ENCODE measurements at places on chromosomes 12 and 14. TPM values are rescaled to one million over a fixed set of nuclear protein-coding genes. Genes with fewer than 3 reads are reported as not detected.

BDKRB1 gene
- not detected for total RNA-seq

ABHD12B gene
- not detected for total RNA-seq

PTGER2 gene
- total RNA-seq, result 2.5 TPM

APOF gene
- total RNA-seq, result not detected

TSPAN19 gene
- total RNA-seq, result not detected

DNA sequence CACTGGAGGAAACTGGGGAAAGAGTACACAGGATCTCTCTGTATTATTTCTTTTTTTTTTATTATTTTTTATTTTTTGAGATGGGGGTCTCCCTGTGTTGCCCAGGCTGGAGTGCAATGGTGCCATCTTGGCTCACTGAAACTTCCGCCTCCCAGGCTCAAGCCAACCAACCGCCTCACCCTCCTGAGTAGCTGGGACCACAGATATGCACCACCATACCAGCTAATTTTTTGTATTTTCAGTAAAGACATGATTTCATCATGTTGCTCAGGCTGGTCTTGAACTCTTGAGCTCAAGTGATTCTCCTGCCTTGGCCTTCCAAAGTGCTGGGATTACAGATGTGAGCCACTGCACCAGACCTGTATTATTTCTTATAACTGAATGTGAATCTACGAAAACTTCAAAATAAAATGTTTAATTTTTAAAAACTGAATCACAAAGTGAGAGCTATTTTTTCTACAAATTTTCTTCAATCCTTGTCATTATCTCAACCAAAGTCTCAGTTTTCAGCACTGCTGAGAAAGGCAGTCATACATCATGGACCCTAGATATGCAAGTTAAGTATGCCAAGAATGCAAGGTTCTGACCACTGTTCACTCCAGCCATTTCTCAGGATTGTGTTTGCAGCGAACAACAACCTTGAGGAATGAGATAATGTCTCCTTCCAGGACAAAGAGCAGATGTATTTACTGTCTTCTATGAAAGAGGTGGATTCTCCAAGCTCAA is 2.4 kb downstream of the EAPP start:
- peaks cover 7% of the 10 kb centered on the region for H3K36me3 ChIP-seq
- no peak overlapping the region for H3K4me3 ChIP-seq
- no peaks in the 10 kb centered on the region for H3K27me3 ChIP-seq
- H3K4me1 ChIP-seq, result peaks cover 28% of the 10 kb centered on the region
- no peak for DNase-seq
- H3K27ac ChIP-seq, result peak overlapping the region; percentile 99

DNA sequence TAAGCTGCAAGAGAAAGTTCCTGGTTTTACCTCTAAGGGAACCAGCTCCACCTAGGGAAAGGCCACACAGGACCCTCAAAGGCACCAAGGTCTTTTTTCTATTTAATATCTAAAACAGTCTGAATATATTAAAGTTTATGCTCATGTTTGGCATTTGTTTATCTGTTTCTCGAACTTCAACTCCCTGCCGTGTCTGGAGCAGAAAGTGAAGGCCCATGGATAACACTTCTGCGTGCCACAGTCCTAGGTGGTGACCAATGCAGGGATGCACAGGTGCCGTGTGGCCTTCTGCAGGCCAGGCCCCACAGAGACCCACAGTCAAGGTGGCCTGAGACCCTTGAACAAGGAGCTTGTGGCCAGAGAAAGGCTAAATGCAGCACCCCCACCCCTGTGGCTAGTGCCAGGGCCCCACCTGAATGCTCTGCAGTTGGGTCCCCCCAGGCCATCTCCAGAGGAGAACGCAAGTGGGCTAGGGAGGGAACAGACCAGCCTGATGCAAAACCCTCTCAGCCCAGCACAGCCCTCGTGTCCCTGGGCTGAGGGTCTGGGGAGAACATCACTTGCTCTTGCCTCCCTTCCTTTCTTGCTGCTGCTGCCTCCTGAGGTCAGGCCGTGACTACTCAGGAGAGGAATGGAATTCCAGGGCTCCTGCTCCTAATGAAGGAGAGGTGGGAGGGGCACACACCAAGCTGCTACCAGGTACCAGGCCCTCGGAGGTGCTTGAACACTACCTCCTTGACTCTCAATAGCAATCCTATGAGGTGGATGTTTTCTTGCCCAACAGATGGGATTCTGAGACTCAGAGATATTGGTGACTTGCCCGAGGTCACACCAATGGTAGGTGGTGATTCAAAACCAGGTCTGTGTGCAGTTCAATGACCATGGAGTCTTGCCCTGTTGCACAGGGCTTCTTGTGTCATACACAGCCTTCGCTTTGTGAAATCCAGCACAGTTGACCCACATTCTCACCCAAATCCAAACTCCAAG is 45.4 kb downstream of the PSMA6 start:
- peaks cover 44% of the 10 kb centered on the region for H3K4me1 ChIP-seq
- peak overlapping the region; percentile 84 for H3K27ac ChIP-seq
- no peak overlapping the region for H3K4me3 ChIP-seq
- peak; percentile 51 for DNase-seq
- no peaks in the 10 kb centered on the region for H3K27me3 ChIP-seq

DNA sequence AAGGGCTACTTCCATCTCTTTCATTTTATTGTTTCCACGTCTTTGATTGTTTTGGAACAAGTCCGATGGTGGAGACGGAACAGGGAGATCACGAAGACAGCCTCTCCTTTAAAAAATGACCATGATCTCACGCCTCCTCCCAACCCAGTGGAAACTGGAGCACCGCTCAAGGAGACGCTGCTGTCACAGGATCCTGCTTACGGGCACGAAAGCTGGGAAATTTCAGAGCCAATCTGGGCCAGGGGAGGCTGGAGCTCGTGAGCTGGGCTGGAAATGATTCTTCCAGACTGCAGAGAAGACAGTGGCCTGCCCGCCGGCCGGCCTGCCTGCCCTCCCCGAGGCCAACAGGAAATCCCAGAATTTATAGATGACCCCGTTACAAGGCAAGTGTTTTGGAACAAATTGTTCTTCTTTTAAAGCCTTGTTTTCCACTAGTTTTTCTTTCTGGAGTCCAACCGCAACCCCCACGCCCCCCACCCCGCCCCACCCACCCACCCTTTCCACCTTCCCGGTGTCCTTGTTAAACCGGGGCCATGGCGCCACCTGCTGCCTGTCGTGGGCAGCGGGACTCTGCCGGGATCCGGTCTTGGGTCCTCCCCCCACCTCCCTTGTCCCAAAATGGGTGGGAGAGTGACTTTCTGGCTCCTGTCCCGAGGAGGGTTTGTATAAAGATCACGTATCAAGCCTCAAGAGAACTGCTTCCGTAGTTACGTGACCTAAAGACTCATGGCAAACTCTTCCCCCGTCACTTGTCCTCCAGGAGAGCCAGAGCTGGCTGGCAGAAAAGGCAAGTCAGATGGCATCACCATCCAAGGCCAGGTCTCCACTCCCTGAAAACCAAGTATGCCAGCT is 40.3 kb downstream of the MAP1LC3B2 start:
- no peak for DNase-seq
- H3K4me1 ChIP-seq, result peaks cover 69% of the 10 kb centered on the region
- H3K36me3 ChIP-seq, result no peaks in the 10 kb centered on the region
- peak overlapping the region; percentile 59 for H3K4me3 ChIP-seq
- H3K27me3 ChIP-seq, result no peaks in the 10 kb centered on the region
- peak overlapping the region; percentile 98 for H3K27ac ChIP-seq

DNA sequence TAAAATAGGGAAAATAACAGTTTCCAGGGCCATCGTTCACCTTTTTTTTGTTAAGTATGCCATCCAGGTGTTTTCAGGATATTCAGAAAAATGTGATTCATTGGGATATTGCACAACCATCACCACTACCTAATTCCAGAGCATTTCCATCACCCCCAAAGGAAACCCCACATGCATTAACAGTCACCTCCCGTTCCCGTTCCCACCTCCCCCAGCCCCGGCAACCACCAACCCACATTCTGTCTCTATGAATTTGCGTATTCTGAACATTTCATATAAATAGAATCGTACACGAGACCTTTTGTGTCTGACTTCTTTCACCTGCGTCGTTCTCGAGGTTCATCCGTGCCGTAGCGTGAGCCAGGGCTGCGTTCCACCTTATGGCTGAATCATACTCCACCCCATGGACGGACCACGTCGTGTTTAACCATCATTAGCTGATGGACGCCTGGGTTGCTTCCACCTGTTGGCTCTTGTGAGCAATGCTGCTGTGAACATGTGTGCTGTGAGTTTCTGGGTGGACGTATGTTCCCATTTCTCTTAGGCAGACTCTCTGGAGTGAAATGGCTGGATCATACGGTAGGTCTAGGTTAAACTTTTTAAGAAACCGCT is 51.0 kb upstream of the NCOR2 start:
- peaks cover 10% of the 10 kb centered on the region for H3K4me1 ChIP-seq
- peaks cover 9% of the 10 kb centered on the region for H3K27me3 ChIP-seq
- H3K27ac ChIP-seq, result no peak overlapping the region
- H3K36me3 ChIP-seq, result no peaks in the 10 kb centered on the region
- no peak overlapping the region for H3K4me3 ChIP-seq

GRCh38 chr14:100762089-100762515 is 35.4 kb downstream of the DLK1 start:
- H3K27me3 ChIP-seq, result peaks cover 8% of the 10 kb centered on the region
- H3K4me3 ChIP-seq, result no peak overlapping the region
- H3K36me3 ChIP-seq, result no peaks in the 10 kb centered on the region
- peaks cover 16% of the 10 kb centered on the region for H3K4me1 ChIP-seq

GRCh38 chr14:53613404-53614253 is 343.0 kb downstream of the BMP4 start:
- peaks cover 10% of the 10 kb centered on the region for H3K4me1 ChIP-seq
- H3K27ac ChIP-seq, result peak overlapping the region; percentile 77
- no peak overlapping the region for H3K4me3 ChIP-seq
- DNase-seq, result no peak

DNA sequence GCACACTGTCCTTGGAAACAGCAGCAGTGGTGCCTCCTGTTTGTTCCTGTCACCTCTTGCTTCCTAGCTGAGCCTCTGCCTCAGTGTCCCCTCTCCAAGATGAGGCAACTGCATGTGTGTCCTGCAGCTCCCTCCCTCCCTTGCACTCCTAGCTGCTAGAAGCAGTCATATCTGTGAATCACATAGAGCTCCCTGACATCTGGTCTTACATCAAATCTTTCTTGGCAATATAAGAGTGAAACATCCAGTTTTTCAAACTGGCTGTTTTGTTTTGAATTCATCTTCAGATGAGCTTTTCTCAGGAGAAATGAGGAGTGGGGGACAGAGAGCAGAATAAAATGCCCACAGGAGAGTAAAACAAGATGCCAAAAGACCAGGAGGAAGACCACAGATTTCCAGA is 103.7 kb downstream of the VCPKMT start:
- no peak for DNase-seq
- no peaks in the 10 kb centered on the region for H3K36me3 ChIP-seq
- no peak overlapping the region for H3K4me3 ChIP-seq
- no peak overlapping the region for H3K27ac ChIP-seq

GRCh38 chr12:32107359-32108267 is 966 bp downstream of the BICD1 start:
- peak overlapping the region; percentile 97 for H3K27ac ChIP-seq
- no peaks in the 10 kb centered on the region for H3K27me3 ChIP-seq
- peaks cover 32% of the 10 kb centered on the region for H3K4me1 ChIP-seq
- H3K4me3 ChIP-seq, result peak overlapping the region; percentile 98
- no peak for DNase-seq

GRCh38 chr12:14366209-14367039 is 942 bp downstream of the ATF7IP start:
- DNase-seq, result no peak
- H3K4me3 ChIP-seq, result peak overlapping the region; percentile 79
- no peaks in the 10 kb centered on the region for H3K27me3 ChIP-seq
- H3K27ac ChIP-seq, result peak overlapping the region; percentile 98
- no peaks in the 10 kb centered on the region for H3K36me3 ChIP-seq
- H3K4me1 ChIP-seq, result peaks cover 38% of the 10 kb centered on the region

- no peak overlapping the region for H3K4me3 ChIP-seq
- peak; percentile 11 for DNase-seq
- no peaks in the 10 kb centered on the region for H3K36me3 ChIP-seq
- no peak overlapping the region for H3K27ac ChIP-seq
These were observed 29.7 kb upstream of the BEGAIN start for GRCh38 chr14:100616854-100617409.

DNA sequence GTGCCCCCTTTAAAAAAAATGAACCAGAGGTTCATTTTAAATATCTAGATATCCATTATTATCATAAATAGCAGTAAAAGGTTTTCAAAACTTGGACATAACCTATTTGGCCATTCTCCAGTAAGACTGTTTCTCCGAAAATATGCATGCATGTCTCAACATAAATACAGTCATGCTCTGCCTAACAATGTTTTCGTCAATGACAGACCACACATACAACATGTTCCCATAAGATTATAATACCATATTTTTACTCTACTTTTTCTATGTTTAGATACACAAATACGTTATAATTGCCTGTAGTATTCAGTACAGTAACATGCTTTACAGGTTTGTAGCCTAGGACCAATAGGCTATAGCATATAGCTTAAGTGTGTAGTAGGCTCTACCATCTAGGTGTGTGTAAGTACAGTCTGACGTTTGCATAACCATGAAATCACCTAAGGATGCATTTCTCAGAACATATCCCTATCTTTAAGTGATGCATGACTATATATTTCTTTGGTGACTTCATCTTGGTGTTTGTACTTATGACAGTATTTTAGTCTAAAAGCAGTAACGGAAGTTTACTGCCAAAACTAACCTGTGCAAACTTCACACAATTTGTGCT is 3.2 kb downstream of the TMEM19 start:
- H3K27ac ChIP-seq, result no peak overlapping the region
- H3K27me3 ChIP-seq, result no peaks in the 10 kb centered on the region
- H3K4me3 ChIP-seq, result no peak overlapping the region

DNA sequence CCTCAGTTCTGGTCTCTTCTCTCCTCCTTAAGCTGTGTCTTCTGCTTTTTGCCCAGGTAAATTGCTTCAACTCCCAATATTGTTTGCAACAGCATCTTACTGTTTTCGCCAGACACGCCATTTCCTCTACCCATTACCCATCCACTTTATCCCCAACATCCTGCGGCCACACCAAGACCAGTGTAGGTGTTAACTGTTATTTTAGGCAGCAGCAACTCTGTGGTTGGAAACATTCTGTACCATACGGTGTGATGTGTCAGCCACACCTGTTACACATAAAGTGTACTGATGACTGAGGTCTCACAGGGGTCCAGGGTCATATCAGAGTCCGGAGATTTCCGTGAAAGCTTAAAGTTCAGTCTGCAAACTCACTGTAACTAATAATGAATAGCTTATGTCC is 21.8 kb upstream of the KLRD1 start:
- H3K36me3 ChIP-seq, result no peaks in the 10 kb centered on the region
- H3K27me3 ChIP-seq, result peaks cover 2% of the 10 kb centered on the region
- H3K4me1 ChIP-seq, result peaks cover 9% of the 10 kb centered on the region
- H3K4me3 ChIP-seq, result no peak overlapping the region
- no peak for DNase-seq
- no peak overlapping the region for H3K27ac ChIP-seq

GRCh38 chr12:111193496-111193895 is 175.4 kb downstream of the PHETA1 start:
- no peak for DNase-seq
- peaks cover 70% of the 10 kb centered on the region for H3K27me3 ChIP-seq
- no peaks in the 10 kb centered on the region for H3K36me3 ChIP-seq
- no peaks in the 10 kb centered on the region for H3K4me1 ChIP-seq

GRCh38 chr12:80576641-80577418 is 130.6 kb upstream of the MYF6 start:
- H3K27ac ChIP-seq, result no peak overlapping the region
- no peaks in the 10 kb centered on the region for H3K27me3 ChIP-seq
- H3K4me1 ChIP-seq, result peaks cover 32% of the 10 kb centered on the region
